ENCODE measurements at places on chromosomes 1 and 21.
A peak's percentile ranks its signal among the peaks of the same experiment; 100 is the strongest.

DNA sequence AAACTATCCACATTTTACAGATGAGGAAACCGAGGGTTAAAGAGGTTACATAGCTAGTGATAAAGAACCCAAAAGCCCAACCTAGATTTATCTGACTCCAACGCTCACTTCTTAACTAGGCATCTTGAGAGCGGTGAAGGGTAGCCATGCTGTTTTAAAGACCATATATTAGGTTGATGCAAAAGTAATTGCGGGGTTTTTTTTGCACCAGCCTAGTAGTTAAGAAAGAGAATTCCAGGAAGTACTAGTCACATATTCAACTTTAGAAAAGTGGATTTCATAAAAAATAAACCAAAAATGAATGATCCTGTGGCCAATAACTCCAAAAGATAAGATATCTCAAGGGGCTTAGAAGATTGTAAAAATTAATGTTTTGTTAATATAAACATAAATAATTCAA lies 162.1 kb downstream of the GLUL start:
- no peak for DNase-seq

DNA sequence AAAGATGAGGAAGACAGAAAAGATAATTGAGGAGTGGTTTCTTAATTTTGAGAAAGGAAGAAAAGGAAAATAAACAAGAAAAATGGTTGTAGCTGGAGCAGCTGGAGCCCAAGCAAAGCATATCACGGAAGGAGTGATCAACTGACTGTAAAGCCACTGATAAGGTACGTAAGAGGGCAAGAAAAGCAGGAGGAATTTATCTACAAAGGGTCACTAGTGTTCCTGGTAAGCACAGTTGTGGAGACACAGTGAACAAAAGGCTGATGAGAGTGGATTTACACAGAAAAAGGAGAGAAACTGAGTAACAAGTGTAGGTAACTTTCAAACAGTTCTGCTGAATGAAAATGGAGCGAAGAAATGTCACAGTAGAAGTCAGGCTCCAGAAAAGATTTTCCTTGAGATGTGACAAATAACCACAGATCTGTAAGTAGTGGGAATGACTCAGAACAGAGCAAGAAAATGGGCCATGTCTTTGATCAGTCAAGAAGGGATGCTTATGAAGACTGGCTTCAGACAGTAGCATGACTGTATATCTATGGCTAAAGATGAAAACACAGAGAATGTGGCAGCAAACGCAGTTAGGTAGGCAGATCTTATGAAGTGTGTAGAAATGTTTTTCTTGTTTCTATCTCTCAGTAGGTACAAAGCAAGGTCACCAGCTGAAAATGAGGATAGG lies 45.6 kb upstream of the RBM34 start:
- peak; percentile 3 for DNase-seq

GRCh38 chr1:160346463-160346862 lies 3.3 kb downstream of the NCSTN start:
- DNase-seq: no peak

GRCh38 chr1:230279583-230279945 lies 146.6 kb downstream of the PGBD5 start:
- DNase-seq: no peak

- no peak for DNase-seq
Observed at GRCh38 chr1:116415699-116416533, 42.9 kb downstream of the ATP1A1 start.

DNA sequence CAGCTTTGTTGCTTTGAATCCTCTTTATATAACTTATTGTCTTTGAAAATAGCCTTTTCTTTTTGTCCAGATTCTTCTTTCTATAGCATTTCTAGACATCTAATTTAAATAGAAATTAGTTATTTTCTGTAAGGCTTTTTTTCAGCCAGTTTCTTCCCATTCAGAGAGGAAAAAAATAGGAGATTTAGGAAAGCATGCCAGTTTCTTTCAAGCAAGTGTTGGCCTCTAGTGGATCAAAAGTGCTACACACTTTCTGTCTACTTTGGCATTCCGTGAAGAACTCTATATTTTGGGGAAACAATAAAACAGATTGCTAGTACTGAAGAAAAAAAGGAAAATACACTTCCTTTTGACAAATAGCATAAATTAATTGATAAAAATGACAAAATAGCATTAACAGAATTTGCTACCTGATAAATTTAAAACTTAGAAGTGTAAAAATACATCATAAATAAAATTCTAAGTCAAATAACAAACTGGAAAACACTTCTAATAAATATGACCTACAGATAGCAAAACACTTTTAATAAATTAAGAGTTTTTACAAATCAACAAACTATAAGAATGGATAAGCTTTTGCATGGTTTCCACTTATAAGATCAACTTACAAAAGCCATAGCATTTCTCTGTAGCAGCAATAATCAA lies 13.1 kb upstream of the EXO1 start:
- DNase-seq: peak; percentile 61

- DNase-seq: no peak
Observed at GRCh38 chr1:85133565-85134159, 67.2 kb downstream of the SYDE2 start.

DNA sequence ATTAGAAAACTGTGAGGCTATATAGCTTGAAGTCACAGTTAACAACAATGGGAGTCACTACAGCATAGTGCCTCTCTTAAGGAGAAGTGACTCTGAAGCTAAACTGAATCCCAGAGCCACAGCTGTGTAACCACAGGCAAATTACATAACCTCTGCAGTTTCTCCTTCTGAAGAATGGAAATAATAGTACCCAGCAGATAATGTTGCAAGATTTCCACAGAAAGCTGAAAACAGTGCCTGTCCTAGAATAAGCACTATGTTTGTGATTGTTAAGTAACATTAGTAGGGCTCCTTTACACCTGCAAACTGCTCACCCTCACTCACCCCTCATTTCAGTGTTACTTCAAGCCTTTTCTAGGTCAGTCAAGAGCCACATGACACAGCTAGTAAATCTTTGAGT lies 886.7 kb downstream of the PLA2G4A start:
- DNase-seq: no peak

- DNase-seq: no peak
Observed at GRCh38 chr21:42319851-42320572, 4.8 kb upstream of the TFF3 start.

- no peak for DNase-seq
Observed at GRCh38 chr1:202622388-202622787, 87.9 kb downstream of the SYT2 start.

GRCh38 chr1:108719656-108720435 lies 7.1 kb downstream of the FNDC7 start:
- peak; percentile 90 for DNase-seq

DNA sequence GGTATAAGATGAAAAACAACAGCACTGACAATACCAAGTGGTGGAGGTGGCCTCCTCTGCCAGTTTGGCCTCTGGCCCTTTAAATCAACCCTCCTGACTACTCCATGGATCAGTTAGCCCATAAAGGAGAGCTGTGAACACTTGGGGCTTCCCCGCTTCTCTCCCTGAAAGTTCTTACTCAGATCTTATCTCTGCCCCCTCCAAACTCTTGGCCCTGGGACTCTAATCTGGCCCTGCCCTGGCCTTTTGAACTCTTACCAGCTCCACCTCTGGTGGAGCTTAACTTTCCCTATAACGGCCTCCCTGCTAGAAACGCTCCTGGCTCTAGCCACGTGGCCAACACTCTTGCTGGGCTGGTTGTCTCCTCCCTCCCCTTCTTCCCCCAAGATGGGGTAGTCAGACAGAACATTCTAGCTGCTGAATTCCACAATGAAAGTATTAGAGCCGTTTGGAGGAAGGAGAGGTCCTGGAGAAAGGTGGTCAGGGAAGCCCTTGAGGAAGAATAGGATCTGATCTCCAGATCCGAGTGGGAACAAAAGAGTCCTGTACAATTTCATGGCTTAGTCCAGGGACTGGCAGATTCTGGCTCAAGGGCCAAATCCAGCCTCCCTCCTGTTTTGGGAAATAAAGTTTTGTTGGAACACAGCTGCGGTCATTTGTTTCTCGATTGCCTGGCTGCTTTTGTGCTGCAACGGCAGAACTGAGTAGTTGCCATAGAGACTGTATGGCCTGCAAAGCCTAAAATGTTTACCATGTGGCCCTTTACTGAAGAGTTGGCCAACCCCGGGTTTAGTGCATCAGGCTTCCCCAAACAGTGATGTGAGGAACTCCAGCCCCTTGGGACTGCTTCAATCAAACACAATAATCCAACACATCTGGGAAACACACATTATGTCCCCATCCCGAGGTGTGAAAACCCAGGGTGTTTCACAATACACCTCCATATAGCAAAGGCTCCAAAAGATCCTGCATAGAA lies 9.5 kb upstream of the PIGR start:
- no peak for DNase-seq

DNA sequence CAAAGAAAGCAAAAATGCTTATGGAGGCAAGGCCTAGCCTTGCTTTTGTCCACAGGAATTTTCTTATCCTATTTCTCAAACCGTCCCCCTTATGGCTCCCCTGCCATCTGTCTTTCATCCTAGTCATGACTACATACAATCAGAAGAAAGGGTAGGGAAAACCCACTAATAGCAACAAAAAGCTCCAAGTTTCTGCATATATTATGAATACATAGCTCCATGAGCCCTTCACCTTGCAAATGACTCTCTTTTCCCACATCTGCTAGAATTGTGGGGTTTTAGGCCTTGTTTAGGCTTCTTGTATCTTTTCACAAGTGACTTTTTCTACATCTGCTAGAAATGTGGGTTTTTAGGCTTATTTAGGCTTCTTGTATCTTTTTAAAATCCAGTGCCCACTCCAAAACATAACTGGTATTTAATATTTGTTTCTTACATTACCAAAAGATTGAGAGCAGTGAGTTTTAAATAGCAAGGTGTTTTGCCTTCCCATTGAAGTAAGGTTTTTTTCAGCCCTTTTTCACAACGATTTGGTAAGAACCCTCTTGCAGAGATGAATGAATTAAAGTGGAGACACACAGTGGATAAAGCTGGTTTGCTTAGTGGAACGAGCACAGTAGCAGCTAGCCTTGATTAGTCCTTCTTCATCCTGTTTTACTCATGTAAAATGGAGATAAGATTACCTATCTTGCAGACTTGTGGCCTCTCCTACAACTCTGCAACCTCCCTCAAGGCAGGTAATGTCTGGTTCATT lies 4.4 kb downstream of the GADD45A start:
- peak; percentile 88 for DNase-seq

DNA sequence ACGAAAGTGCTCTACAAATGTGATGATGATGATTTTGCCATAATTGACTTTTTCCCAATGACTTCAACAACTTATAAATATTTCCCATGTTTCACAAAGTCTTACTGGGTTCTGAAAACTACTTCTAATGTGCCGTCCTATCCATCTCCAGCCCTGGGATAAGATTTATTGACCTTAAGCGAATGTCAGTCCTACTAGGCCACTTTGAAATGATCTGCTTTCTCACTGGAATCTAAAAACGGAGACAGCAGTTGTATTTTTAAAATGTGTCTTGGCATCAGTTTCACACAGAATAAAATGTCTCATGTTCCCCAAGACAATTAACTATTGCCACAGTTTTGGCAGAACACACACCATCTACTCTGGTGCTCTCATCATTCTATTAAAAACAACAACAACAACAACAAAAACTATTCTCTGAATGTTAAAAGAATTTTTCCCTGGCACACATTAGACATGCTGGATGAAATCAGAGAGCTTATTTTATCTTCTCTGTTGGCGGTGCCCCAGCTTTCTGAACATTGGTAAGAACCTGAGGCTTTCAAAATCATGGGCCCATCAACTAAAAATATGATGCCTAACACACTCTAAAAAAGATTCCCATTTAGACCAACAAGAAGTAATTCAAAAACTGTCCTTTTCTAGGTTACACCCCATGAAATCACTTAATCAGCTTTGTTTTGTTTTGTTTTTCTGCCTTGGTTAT lies 23.1 kb upstream of the DNASE2B start:
- no peak for DNase-seq

DNA sequence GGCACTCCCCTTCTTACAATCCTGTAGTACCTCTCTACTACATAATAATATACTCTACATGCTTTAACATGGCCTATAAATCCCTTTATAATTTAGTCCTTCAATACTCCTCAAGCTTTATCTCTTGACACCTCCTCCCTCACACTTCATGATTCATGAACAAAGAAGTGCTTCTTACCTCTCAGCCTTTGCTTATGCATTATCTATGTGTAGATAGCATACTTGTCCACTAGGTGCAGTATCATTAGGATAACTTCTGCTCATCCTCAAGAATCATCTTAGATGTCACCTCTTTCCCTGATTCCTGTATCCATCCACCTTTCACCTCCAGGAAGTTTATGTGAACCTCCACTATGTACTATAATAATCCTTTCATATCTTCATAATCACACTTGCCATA lies 74.4 kb downstream of the COL24A1 start:
- DNase-seq: peak; percentile 30

GRCh38 chr1:78840453-78841271 lies 165.9 kb downstream of the ADGRL4 start:
- peak; percentile 74 for DNase-seq

DNA sequence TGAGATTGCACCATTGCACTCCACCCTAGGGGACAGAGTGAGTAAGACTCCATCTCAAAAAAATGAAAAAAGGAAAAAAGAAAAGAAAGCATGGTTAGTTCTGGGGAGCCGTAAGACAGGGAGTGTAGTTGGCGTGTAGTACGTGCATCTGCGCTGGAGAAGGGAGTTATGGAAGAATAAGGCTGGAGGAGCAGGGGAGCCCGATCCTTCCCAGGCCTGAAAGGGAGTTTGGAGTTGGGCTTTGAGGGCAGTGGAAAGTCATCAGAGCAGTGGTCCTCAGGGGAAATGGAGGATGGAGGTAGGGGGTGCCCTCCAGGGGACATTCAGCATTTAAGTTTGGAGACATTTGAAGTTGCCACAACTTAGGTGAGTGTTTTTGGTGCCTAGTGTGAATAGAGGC lies 11.3 kb upstream of the TMEM201 start:
- no peak for DNase-seq

- no peak for DNase-seq
Observed at GRCh38 chr1:38672692-38673091, 186.9 kb downstream of the RRAGC start.

DNA sequence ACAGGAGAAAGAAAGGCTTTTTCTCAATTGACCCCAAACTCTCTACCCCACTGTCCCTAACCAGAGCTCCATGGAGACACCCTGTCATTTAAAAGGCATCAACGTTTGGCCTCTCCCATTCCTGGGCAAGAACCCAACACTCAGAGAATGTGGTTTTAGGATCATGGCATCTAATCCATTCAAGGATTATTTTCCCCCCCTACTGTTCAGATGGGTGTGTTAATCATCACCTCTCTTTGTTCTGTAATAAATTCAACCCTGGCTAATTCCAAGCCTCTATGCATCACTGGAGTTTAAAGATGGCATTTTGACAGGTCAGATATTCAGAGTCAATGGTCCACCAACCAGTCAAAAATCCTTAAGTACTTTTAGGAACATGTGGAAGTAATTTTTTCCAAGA lies 42.7 kb downstream of the TBX15 start:
- no peak for DNase-seq

GRCh38 chr1:161902182-161902581 lies 121.5 kb downstream of the OLFML2B start:
- DNase-seq: no peak

DNA sequence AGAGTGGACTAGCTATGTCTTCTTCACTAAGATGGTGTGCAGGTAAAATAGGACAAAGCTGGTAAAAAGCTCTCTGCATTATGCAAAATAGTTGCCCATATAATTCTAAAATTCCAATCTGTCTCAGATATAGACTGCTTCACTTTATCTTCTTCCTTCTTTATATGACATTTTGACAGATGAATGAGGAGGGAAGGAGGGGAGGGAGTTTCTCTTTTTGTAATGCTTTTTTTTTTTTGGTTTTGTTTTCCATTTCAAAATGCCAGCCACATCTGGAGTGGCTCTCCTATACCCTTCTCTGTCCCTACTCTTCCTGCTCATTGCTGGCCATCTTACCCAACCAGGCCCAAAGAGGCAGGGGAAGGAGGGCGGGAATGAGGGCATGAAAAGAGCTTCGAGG lies 24.2 kb upstream of the JUN start:
- DNase-seq: no peak
